ENCODE measurements at places on chromosomes 3 and 15. TPM values are rescaled to one million over a fixed set of nuclear protein-coding genes. Genes with fewer than 3 reads are reported as not detected.

GRCh38 chr3:100521439-100521845 lies 29.0 kb downstream of the TMEM45A start:
- DNase-seq = no peak

ZBTB20 gene
- 63.3 TPM for total RNA-seq

GABRR3 gene
- 4.6 TPM for total RNA-seq

WDR93 gene
- total RNA-seq = 1.7 TPM
